ENCODE measurements at places on chromosomes 4 and X. TPM values are rescaled to one million over a fixed set of nuclear protein-coding genes. Genes with fewer than 3 reads are reported as not detected.

DNA sequence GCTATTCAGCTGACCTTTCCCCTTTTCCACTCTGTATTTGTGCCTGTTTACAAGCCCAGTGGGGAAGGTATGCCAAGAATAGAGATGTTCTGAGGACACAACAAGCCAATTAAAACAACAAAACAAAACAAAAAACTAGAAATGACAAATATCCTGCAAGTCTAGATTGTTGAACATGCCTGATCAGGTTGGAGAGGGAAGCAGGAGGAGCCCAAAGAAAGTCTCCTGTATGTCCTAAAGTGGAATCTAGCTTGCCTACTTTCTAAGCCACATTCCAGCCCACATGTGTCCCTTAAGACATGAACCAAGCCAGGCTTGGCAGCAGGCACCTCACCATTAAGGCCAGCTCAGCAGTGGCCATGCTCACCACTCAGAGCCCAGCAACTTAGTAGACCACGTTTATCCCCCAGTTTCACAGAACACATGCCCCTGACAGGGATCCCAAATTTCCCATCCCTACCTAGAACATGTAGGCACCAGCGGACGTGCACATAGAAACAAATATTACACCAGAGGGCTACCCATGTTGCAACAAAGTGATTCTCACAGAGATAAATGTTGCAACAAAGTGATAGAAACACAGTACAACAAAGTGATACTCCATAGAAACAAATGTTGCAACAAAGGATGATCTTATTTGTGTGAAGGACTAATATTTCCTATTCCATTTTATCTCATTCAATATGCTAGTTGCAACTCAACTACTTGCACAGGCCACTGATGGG is 48.3 kb downstream of the CD99L2 start:
- no peak for DNase-seq

GRCh38 chr4:129821963-129822362 is 726.0 kb downstream of the C4orf33 start:
- DNase-seq, result no peak

DNA sequence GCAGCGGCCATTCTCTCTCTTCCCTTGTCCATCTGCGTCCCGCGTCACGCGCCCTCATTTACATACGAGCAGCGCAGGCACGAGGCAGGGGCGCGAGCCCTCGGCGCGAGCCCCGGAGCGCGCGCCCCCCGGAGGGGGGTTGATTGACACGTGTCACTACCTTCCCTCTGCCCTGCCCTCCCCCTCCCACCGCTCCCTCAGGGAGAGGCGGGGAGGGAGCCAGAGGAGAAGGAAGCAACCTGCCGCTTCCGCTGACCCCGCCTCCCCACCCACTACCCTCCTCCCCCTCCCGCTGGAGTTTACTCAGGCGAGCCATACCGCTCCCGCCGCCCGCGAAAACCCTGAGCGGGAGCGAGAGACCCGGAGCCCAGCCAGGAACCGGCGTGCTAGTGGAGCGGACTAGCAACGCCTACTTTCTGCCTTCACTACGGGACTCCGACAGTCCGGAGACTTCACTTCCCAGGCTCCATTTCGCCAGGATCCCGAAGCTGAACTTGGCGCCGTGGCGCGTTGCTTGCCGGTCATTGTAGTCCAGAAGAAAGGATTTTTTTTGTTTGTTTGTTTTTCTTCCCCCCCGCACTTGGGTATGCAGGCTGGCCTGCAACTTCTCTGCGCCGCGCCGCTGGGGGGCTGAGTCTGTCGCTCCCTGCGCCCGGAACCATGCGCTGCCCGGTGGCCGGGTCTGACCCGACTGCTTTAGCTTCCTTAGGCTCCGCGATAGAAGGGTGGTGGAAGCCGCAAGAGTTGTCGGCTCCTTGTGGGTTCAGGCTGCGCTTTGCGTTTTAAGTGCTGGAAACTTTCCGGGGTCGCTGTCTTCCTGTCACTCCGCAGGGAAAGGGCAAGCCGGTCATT is at the start of gene LCORL:
Gene LCORL, minus strand, starts transcription at position 36 of the 852 bp plus-strand sequence. Its CDS starts 4 bp downstream, at position 32.
- peak; percentile 94 for DNase-seq

Gene ARMCX4
- total RNA-seq, result 11.2 TPM

- DNase-seq, result no peak
Measured at GRCh38 chr4:147821555-147821954, 89.7 kb downstream of the ARHGAP10 start.

- DNase-seq, result no peak
Measured at GRCh38 chr4:56261027-56261426, 126.3 kb downstream of the AASDH start.

- no peak for DNase-seq
Measured at GRCh38 chr4:168528131-168528949, 31.5 kb downstream of the PALLD start.

Gene OGT
- 200 TPM for total RNA-seq

GRCh38 chrX:141945426-141945825 is 41.7 kb downstream of the MAGEC1 start:
- DNase-seq, result no peak

DNA sequence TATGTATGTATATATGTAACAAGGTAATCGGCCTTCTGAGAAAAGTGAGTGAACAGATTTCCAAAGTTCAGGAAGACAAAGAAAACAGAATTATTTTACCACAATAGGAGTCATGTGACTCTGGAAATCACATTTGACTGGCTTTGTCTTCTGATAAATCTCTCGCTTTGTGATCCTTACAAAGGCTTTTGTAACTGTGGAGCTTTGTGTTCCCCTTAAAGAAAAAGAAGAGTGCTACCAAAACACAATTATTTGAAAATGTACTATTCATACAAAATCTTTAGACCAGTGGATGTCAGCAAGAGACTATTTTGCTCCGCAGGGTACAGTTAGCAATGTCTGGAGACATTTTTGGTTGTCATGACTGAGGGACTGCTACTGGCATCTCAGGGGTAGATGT is 238.8 kb downstream of the LDB2 start:
- no peak for DNase-seq

DNA sequence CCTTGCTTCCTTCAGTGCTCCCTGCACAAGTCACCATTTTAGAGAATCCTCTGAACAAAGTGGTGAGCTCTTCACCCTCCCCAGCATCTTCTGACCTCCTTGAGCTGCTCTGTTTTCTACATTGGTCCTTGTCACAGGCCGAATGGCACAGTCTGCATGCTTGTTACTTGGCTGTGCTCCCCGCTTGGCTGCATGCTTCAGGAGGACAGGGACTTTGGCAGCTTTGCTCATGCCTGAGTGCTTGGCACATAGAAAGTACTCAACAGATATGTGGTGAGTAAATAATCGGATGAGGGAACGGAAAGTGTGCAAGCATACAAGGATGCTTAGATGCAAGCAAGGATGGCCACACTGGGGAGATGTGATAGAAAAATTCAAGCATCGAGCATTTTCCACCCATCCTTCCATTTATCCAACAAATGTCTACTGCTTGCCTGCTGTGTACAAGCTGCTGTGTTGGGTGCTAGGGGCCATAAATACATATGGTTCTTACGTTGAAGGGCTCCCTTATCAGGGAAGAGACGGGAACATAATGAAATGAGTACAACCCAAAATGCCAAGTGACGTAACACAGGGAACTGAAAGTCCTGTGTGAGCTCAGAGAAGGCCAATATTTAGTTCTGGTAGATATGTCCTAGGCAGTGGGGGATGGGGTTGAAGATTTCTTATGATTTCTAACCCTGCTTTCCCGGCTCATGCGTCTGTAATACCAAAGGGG is 31.2 kb downstream of the SLC2A9 start:
- DNase-seq, result no peak

Gene CHST7
- total RNA-seq, result 9.4 TPM

DNA sequence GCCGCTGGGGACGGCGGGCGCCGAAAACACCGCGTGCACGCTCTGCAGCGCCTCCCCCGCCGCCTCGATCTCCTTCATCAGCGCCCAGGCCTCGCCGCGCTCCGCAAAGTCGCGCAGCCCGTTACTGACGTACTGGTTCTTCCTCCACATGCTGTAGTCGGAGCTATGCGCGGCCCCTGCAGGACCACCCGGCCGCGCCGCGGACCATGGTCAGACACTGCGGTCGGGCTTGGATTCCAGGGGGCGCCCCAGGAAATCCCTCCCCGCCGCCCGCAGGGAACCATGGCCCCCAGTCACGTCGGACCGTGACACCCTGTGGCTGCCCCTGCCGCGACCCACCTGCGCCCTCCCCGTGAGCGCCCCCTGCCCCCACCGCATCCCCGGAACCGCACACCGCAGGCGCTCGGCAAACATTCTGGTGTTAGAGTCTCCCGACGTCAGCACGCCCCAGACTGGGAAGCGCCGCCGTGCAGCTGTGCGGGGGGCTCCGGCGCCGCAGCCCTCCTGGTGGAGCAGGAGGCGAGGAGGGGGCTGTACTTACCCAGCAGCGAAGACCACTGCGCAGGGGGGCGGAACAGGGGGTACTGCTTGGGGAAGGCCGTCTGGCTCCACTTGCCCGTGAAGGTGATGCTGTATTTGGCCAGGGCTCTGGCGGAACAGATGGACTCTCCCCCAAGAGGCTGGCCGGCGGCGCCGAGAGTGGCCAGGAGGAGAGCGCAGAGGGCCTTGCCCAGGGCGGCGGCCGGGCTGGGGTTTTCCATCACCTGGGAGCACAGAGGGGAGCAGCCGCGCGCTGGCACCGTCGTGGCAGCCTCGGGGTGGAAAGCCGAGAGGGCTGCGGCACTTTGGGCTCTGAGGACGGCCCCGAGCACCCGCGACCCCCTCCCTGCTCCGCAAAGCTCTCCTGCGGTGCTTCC is 814 bp downstream of the SPON2 start:
- DNase-seq, result peak; percentile 90

GRCh38 chrX:86039625-86040568 is 7.5 kb downstream of the CHM start:
- no peak for DNase-seq

Gene ZNF157
- 1.0 TPM for total RNA-seq

Gene ADAM29
- not detected for total RNA-seq

DNA sequence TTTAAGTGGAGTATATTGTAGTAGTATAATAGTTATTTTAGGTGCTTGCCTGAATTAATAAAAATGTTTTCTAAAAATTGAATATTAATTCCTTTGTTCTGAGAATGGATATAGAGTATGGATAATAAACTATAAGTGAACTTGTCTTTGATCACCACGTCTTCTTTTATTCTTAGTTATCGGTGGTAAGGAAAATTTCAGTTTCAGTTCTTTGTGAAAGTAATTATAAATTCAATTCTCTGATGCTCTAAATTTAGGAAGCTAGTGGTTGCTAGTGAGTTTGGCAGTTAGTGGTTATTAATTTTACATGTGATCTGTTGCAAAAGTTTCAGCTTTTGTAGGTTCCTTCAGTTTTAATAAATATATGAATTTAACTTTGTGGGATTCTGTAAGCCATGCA is 30.8 kb downstream of the MRPL1 start:
- DNase-seq, result no peak

DNA sequence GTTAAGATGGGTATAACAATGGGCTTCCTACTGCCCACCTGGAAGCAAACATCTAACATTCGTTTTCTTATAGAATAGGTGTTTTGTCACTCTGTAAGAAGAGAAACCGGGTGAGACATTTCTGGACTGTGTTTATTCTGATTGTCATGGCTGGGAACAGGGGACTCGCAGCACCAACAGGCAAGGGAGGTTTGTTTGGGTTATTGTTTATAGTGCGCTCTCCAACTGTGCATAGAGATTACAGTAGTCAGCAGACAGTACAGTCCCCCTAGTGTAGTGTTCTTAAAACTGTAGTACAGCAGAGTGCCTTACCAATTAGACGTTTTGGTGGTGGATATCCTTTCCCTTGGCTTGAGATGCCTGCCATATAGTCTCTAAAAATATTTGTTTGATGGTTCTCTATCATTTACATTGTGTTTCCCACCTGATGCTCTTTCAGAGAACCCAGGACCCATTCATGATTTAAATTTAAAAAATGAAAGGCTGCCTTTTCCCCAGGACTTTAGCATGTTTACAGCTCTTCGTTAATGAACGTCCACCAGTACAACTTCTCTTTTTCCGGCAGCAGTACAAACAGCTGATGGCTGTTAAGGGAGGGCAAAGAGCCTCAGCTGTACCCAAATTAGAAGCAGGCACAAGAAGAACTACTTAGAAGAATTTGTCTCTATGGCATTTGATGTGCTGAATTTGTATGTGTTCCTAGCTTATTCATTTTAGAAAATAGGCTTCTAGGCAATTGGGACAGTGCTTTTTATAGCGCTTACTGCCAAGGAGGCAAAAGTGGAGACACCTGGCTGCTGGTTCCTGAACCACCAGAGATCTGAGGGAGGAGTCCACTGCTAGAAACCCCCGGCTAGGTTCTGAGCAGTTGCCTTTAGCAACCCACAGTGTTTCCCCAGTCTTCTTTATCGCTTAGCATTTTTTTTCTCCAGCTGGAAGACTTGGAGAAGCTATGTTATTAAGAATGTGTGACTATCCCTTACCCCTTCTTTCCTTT is 1.0 kb upstream of the RNF150 start:
- no peak for DNase-seq

GRCh38 chr4:85474818-85475630 is at the start of gene ARHGAP24:
Gene ARHGAP24 (plus strand): TSS chr4:85475150.
- DNase-seq, result peak; percentile 96

DNA sequence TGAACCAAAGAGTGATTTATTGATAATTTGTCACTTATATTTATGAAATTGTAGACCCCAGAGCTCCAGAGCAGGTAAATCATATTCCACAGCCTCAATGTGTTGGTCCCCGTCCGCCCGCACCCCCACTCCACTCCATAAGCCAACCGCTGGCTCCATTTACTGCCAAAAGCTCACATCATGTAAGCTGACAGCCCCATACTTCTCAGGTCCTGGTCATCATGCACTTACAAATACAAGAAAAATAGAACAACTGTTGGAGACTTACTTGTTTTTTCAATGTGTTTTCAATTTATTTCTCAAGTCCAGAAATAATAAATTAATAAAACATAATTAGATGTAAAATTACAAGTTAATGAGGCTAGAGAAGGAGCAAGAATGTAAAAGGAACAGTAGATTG is 235.7 kb upstream of the HAND2 start:
- no peak for DNase-seq

- no peak for DNase-seq
Measured at GRCh38 chrX:154348114-154348531, 26.3 kb downstream of the FLNA start.

GRCh38 chrX:45699158-45699557 is 498.5 kb upstream of the DIPK2B start:
- no peak for DNase-seq

DNA sequence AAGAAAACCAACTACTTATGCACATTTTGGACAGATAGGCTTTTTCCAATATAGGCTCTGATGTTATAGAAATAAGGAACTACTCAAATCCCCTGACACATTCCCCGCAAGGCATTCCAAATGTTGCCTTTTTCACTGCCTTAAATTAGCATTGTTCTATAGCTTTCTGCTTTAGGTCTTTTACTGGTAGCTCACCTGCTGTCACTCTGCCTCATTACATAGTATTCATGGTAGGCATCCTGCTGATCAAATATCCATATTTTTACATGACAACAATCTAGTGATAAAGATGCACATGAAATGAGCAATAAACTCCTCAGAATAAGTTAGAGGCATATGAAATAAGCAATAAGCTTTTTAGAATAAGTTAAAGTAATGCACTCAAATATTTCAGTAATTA is 542.7 kb downstream of the FAM133A start:
- DNase-seq, result no peak

Gene SHISA3
- total RNA-seq, result 2.1 TPM

- DNase-seq, result no peak
Measured at GRCh38 chrX:3044671-3045070, 3.4 kb downstream of the ARSF start.

- DNase-seq, result no peak
Measured at GRCh38 chr4:147345662-147346061, 135.2 kb upstream of the EDNRA start.

Gene PTTG2
- not detected for total RNA-seq

Measured in upper lobe of left lung (tissue), 6 donors.